Stimulated activated CD4-positive, alpha-beta T cell treated with anti-CD3 and anti-CD28 coated beads, TNF-alpha, amount 100 ng/mL, for 1 hour (primary cell): ENCODE measurements at places on chromosomes 12 and 14.

- no peak for DNase-seq
Measured at GRCh38 chr14:64474041-64474440, 8.7 kb downstream of the AKAP5 start.

GRCh38 chr14:76525106-76525821 is 149.3 kb downstream of the ESRRB start:
- DNase-seq = no peak

GRCh38 chr12:99049774-99050173 is 404.7 kb downstream of the APAF1 start:
- no peak for DNase-seq

GRCh38 chr12:116540622-116541152 is 18.5 kb upstream of the MAP1LC3B2 start:
- no peak for DNase-seq

GRCh38 chr12:66555113-66555512 is 123.8 kb downstream of the GRIP1 start:
- no peak for DNase-seq

- no peak for DNase-seq
Measured at GRCh38 chr12:108637222-108637971, 3.7 kb upstream of the SELPLG start.

- DNase-seq = no peak
Measured at GRCh38 chr12:43210485-43211192, 341.4 kb downstream of the ADAMTS20 start.
